Activated CD8-positive, alpha-beta memory T cell treated with anti-CD3 and anti-CD28 coated beads for 4 hours (primary cell): ENCODE measurements at places on chromosomes 3 and 15.

GRCh38 chr15:41661518-41662225, 1.5 kb downstream of the MGA start:
- peak; percentile 42 for DNase-seq

GRCh38 chr3:171687064-171687463, 123.2 kb downstream of the PLD1 start:
- no peak for DNase-seq

DNA sequence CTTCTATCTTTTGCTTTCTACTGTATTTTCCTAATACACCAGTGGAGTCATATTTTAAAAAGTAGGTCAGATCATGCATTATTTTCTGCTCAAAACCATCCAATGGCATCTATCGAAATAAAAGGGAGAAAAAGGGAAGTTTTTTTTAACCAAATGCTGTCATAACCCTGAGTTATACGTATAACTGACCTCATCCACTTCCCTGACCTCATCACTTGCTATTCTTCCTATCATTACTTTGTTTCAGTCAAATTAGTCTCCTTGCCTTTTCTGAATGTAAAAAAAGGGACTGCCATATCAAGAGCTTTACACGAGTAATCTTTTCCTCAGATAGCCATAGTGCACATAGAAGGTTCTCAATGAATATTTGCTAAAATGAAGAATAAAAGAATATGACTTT, 1383.6 kb downstream of the ZPLD1 start:
- DNase-seq, result no peak

GRCh38 chr15:100043692-100044091, 298.1 kb downstream of the ADAMTS17 start:
- DNase-seq, result no peak

GRCh38 chr3:141383555-141384129, 15.3 kb downstream of the ZBTB38 start:
- DNase-seq, result no peak

GRCh38 chr3:144524531-144524930, 552.9 kb downstream of the DIPK2A start:
- no peak for DNase-seq

GRCh38 chr15:40443255-40443654, 2.5 kb downstream of the BAHD1 start:
- no peak for DNase-seq

- DNase-seq, result no peak
Observed at GRCh38 chr3:4824926-4825325, 154.3 kb upstream of the BHLHE40 start.

DNA sequence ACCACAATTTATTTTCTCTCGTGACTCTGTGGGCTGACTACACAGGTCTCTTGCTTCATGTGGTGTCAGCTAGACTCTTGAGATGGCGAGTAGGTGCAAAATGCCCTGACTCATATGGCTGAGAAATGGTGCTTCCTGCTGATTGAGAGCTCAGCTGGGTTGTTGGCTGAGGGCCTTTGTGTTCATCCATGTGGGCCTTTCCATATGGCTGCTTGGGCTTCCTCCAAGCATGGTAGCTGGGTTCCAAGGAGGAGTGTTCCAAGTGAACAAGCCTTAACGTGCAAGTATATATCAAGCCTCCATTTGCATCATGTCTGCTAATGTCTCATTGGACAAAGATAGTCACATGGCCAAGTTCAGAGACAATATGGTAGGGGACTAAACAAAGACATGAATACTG, 164.0 kb downstream of the PDCD6IP start:
- DNase-seq, result no peak

DNA sequence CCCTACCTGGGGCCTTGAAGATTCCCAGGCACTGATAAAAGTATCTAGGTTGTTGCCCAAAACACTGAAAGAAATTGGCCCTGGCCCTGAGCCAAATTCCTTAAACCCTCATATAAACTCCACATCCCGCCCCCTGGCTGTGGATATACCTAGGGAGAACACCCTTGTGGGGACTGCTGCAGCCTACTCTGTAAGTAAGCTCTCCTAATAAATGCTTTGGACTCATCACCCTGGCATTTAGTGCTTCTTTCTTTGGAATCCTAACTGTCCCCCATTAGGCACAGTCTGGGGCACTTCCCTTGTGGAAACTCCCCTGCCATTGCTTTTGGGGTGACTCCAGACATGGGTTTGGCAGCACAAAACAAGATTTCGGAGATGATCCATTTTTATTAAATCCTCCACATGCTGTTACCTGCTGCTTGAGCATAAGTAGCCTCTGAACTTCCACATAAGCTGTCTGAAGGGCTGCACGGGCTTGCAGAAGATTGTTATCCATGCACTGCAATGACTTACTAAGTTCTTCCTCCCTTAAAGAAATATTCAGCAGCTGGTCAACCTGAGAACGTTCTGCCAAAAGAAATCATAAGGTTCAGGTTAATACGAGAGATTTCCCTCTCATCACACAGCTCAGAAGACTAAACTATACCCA, 46.4 kb downstream of the ZNF106 start:
- no peak for DNase-seq

GRCh38 chr3:53328746-53329145, 18.6 kb downstream of the DCP1A start:
- no peak for DNase-seq

DNA sequence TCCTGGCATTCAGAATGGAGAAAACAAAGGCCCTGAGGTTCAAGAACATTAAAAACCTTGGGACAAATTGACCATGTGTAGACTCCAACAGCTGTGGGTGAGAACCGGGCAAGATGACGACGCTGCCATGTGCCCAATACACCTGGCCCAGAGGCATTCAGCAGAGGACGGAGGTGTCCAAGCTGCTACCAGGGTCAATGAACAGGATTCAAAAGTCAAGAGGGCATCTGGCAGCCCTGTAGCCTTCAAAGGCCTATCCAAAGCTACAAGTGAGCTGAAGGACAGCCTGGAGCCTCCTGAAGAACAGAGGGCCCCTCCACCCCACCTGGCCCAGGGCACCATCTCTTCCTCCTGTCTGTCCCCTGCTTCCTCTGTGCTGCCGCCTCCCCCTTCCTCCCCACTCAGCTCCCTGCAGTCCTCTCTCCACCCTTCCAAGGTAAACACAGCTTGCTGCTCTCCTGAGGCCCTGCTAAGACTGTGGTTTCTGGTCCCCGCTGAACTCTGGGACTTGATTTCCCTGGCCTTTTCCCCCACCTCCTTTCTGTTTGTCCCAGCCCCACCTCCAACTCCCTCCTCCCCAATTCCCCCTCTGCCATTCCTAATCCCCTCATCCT, 57.5 kb downstream of the HMCES start:
- DNase-seq, result no peak

- no peak for DNase-seq
Observed at GRCh38 chr3:39910135-39910534, 100.7 kb downstream of the MYRIP start.

DNA sequence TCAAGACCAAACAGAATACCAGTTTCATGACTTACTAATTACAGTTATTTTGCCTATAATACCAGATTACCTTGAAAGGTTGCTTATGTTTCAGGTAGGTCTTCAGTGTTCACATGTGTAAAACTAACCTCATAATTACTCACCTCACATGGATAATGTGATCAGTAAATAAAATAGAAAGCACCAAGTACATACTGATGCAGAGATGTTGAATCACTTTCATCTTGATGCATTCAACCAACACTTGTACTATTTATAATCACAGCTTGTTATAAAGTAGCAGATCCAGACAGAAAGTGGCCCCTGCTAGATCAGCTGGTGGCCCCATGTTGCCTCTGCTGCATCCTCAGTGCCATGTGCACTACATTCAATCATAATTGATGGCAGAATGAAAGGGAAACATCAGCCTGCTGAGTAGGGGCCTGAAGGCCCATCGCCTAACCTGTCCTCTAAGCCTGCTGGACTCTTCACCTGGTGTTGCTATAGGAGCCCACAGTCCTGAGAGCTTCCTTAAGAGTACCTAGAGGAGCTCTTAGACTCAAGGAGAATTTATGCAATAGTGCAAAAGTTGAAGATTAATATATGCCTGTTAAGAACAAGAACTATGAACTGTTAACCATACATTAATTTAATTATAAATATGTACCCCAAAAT, 154.3 kb downstream of the PLCL2 start:
- no peak for DNase-seq

- DNase-seq, result no peak
Observed at GRCh38 chr15:48929661-48930060, 34.1 kb downstream of the SHC4 start.

DNA sequence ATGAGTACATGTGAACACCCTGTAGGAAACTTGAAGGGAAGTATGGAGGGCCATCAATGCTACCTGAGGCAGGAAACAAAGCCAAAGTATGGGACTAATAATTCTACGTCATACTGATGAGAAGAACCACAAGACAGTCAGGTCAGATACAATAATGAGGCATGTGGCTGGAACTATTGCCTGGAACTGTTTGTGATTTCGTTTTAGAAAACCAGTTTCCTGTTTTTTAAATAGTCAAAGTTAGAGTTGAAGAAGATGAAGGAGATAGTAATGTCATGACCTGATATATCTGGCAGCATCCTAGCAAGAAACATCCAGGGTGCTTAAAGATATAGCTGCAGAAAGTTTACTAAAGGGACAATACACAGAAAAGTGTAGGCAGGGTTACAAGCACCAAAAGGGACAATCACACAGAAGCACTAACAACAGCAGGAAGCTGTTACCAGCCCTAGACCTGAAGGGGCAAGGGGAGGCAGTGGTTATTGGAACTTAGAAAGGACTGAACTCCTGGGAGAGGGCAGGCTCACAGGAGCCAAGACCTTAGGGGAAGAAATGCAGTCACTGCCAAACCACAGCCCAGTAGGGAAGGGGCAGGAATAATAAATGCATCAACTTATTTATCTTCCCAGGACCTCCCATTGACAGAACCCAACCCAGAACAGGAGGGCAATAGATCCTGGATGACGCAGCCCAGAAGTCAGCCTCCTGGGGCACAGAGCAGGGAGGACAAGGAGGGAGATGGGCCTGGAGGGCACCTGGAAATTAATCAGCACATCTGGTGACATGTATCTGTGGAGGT, 302.1 kb upstream of the STT3B start:
- DNase-seq, result no peak

- DNase-seq, result no peak
Observed at GRCh38 chr15:55357774-55358173, 38.8 kb downstream of the PIGB start.

- DNase-seq, result no peak
Observed at GRCh38 chr15:63611177-63611576, 14.0 kb downstream of the FBXL22 start.

DNA sequence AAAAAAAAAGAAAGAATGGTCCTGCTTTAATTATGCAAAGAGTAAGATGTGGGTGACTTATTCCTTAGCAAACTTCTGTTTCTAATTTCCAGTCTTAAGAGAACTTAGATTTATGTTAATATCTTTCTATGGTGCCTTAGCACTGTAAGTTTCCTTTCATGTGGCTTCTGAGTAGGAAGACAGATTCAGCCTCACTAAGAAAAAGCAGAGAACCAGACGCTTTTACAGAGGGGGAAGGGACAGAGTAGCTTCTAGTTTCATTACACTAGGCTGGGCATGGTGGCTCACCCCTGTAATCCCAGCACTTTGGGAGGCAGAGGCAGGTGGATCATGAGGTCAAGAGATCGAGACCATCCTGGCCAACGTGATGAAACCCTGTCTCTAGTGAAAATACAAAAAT, 95.0 kb downstream of the DHX30 start:
- DNase-seq, result no peak

DNA sequence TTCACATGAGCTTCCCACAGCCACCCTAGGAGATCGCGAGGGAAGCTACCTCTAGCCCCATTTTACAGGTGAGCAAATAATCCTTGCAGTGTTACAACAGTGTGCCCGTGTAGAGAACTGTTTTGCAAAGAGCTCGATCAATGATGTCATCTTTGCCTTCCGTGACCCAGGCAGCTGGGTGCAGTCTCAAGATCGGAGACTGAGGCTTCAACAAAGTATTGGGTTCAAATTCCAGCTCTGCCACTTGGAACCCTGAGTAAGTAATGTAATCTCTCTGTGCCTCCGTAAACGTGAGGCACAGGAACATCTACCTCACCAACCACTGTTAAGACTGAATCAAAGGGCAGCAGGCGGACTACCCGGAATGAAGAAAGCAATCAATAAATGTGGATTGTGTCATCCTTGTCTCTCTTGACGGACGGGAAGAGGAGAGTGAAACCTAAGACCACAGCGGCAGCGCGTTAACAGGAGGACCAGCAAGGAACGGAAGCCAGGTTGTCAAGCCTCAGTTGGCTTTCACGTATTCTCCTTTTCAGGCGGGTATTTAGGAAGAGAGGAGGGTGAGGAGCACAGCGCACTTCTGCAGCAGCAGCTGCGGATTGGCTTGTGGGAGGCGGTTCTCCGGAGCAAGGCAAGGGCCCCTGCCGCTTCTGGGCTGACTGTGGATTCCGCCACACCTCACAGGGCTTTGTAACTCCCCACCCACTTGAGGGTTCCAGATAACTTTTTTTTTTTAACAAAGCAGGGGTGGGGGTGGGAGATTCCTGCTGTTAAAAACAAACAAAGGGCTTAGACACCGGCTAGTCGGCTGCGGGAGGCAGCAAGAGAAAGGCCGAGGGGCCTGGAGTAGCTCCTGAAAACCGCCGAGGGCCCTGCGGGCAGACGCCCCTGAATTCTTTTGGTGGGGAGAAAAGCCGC, 1.5 kb upstream of the SMAD3 start:
- DNase-seq, result no peak

DNA sequence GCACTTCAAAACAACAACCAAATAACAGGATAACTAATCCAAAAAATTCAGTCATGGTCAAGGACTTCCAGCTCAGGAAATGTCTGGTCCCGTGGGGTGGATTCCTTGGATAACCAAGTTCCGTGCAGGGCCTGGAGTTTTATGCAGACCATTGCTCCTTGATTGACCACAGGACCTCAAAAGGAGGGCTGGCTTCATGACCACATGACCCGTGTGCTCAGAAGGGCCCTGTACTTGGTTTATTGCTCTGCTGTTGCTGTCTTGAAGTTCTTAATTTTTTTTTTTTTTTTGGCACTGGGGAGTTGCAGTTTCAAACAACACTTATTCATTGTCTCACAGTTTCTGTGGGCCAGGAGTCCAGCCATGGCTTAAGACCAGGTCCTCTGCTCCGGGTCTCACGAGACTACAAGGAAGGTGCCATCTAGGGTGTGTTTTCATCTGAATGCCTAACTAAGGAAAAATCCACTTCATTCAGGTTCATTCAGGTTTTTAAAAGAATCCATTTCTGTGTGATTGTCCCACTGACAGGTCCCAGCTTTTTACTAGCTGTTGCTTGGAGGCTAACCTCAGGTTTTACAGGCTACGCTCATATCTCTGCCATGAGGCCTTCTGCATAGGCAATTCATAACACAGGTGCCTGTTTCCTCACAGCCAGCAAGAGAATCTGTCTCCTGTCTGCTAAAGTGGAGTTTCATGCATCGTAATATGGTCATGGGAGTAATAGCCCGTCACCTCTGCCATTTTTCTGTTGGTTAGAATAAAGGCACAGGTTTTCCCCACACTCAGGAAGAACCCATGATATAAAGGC, 65.3 kb downstream of the FLNB start:
- DNase-seq, result no peak
